Naive B cell (primary cell): ENCODE measurements at places on chromosomes 3 and 15. TPM values are rescaled to one million over a fixed set of nuclear protein-coding genes. Genes with fewer than 3 reads are reported as not detected.

Gene VEPH1
- polyA plus RNA-seq: not detected

Gene CCR8
- polyA plus RNA-seq: not detected

Gene CLRN1
- polyA plus RNA-seq: not detected

GRCh38 chr3:123749711-123750110, 134.4 kb downstream of the MYLK start:
- H3K36me3 ChIP-seq: no peaks in the 10 kb centered on the region
- H3K4me1 ChIP-seq: no peaks in the 10 kb centered on the region

- H3K27ac ChIP-seq: peak overlapping the region; percentile 26
- H3K27me3 ChIP-seq: peaks cover 39% of the 10 kb centered on the region
- no peak for DNase-seq
- H3K4me3 ChIP-seq: no peak overlapping the region
Observed at GRCh38 chr3:128436214-128436613, 30.5 kb downstream of the DNAJB8 start.

DNA sequence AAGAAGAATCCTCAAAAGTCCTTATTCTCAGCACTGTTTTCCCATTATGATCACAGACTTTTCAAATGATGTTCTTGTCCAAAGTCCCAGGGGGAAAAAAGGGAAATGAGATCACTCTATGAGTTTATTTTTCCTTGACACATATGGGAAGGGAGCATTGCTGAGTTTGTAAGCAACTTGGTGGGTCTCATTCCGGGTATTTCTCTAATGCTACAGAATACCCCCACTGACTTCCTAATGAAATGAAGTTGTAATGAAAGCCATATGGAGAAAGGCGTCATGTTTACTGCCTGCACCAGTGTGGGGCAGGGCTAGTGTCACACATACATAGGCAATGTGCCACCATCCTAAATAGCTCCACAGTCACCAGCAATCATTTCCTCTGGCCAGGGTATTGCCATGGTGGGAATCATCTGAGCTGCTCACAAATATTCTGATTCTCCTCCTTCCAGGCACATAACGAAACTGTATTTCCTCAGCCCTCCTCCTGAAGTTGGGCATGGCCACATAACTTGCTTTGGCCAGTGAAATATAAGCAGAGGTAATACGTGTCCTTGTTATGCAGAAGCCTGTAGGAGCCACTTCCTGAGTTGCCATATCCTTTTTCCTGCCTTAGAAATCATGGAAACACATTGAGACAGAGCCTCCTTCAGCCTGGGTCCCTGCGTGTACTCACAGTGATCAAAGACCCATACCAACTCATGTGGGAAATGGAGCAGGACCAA, 41.0 kb upstream of the C15orf61 start:
- H3K36me3 ChIP-seq: peaks cover 4% of the 10 kb centered on the region
- no peak overlapping the region for H3K4me3 ChIP-seq
- H3K4me1 ChIP-seq: no peaks in the 10 kb centered on the region
- DNase-seq: no peak
- H3K27me3 ChIP-seq: no peaks in the 10 kb centered on the region

GRCh38 chr3:187360596-187360995, 7.6 kb upstream of the RTP4 start:
- H3K27me3 ChIP-seq: no peaks in the 10 kb centered on the region
- H3K36me3 ChIP-seq: no peaks in the 10 kb centered on the region
- no peak for DNase-seq
- no peak overlapping the region for H3K4me3 ChIP-seq
